Right ventricle myocardium inferior (tissue), 1 donor: ENCODE measurements at places on chromosomes 2 and 18. TPM values are rescaled to one million over a fixed set of nuclear protein-coding genes. Genes with fewer than 3 reads are reported as not detected.

Gene POTEC
- total RNA-seq: not detected

Gene SLC9A4
- not detected for total RNA-seq

Gene TMEM163
- total RNA-seq: 0.46 TPM

- no peak for DNase-seq
Measured at GRCh38 chr2:221911890-221912289, 339.8 kb upstream of the EPHA4 start.

DNA sequence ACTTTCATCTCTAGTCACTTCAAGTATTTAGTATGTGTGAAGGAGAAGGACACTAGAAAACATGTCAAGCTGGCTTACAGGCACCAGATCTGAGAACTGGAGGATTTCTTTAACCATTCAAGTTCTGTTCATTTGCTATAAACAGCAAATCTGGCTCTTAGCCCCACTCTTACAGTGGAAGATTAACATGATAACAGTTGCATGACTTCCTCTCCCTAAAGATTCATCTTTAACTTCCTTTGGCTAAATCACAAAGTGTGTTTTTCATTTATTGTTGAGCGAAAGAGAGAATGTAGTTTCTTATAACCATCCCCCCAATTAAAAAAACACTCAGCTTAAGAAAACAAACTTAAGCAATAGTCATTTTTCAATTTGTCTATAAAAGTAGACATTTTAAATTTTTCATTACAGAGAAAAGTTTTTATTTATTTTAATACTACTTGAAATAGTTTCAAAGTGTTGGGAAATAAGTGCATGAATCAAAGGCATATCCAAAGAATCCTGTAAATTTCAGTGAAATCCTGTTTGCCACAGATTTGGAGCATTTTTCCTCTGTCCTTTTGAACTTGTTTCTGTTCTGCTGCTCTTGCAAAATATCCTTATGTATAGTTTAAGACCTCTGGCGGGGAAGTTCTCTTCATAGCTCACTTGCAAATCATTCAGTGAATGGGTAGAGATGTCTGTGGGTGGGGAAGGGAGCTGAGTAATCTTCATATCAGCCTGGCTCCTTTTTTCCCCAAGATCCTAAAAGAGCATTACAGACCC, 241.0 kb upstream of the RBBP8 start:
- DNase-seq: no peak

DNA sequence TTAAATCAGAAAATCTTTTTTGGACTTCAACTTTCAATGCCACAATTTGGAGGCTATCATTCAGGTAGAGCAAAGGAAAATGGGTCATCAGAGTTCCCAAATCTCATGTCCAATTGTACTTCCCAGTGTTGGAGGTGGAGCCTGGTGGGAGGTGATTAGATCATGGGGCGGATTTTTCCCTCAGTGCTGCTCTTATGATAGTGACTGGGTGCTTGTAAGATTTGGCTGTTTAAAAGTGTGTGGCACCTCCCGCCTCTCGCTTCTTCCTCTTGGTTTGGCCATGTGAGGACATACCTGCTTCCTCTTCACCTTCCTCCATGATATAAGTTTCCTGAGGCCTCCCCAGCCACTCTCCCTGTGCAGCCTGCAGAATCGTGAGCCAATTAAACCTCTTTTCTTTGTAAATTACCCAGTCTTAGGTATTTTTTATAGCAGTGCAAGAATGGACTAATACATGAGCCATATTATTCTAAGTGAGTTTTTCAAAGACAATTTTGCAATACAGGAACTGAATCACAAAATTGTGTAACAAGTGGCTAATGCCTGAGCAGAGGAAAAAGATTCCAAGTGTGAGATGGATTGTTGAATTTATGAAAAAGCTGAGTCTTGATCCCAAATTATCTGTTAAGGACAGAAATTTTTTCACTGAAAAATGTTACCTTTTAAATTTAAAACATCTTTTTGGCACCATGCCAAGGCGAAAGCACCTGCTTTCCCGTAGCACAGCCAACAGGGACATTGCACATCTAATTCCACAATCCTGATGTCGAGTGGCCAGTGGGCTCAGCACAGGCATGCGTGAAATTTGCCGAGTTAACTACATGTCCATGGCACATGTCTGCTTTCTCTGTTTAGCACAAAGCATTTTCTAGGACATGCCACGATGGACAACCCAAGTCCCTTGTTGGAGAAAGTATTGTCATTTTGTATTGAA, 150.9 kb downstream of the COL6A3 start:
- no peak for DNase-seq
